GM18507 (cell line): ENCODE measurements at places on chromosomes 1 and 21.

DNA sequence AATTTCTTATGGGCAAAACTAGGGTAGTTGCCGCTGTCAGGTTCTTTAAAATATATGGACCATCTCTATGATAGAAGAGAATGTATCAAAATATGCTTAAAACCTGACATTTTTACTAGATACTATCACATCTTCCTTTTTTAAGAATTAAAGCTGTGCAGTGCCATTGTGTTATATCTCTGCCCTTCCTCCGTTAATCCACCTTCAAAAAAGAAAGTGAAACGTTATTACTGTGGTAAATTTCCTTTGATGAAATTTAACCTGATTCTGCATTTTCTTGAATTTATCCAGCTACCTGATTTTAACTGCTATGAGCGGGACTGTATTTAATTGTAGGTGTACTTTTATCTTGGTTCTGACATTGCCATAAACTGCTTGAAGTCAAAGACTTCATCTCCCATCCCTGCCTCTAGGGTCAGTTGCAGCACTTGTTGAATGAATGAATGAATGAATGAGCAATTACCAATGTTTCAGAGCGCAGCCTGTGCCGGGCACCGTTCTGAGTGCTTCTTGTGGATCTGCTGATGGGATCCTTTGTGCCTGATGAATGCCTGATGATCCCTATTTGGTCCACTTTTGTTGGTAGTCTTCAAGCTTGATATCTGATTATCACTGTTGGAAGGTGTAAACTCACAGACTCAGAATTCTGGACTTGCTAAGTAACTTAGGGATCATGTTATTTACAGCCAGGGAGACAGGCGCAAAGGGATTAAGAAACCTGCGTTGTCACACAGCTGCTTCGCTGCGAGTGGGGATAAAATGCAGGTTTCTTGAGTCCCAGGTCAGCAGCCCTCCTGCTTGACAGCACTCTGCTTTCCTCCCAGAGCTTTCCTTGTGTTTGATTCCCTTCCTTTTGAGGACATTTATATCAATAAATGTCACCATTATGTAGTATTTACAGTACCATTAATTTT is 30.1 kb downstream of the SMYD2 start:
- no peak for DNase-seq

DNA sequence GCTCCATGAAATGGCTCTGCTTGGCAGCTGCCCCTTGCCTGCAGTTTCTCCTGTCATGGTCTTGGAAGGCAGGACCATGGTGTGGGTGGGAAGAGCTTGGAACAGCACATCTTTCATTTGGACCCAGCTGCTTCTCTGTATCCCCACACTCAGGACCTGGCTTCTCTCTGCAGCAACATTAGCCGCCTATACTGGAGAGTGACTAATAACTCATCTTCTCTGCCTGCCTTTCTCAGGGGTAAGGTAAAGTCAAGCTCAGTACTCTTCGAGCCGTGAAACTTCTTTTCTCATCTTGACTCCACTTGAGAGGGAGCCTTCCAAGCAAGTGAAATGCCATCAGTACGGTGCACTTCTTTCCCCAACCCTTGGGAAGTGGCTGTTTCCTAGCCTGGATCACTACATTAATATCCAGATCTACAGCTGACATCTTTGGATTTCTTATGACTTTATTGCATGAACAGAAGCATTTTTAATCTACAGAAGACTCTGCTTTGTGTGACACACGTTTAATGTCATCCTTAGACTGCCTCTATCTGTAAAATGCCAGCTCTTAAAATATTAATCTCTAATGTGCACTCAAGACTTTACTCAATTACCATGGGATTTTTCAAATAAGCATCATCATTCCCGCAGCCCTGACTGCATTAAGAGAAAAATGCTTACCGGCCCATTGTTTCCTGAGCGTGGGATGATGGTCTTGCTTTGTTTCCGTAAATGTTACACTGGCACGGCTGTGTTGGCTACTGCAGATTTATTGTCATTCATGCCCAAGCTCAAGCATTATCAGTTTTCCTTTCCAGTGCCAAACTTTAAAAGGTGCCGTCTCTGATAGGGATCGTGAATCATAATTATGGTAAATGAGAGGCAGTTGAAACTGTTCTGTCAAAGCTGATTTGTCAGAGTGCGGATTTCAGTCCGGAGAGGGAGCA is 242.9 kb downstream of the HHAT start:
- DNase-seq: no peak

GRCh38 chr1:154697710-154698109 is 89.7 kb upstream of the ADAR start:
- DNase-seq: no peak

DNA sequence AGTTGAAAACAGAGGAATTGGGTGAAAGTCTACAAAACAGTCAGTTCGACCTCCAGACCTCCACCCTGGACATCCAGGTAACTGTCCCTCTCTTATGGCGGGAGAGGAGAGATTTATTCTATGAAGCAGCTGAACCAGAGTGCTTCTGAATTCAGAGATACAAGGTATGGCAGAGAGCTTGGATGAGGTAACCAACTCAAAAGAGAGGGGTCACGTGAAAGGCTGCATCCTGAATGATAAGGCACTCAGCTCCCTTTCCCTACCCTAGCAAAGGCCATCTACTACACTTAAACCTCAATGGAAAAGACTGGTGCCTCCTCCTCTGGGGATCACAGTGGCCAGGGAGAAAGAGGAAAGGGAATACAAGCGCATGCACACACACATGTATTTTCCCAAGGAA is 88.4 kb upstream of the KCNA3 start:
- DNase-seq: no peak

DNA sequence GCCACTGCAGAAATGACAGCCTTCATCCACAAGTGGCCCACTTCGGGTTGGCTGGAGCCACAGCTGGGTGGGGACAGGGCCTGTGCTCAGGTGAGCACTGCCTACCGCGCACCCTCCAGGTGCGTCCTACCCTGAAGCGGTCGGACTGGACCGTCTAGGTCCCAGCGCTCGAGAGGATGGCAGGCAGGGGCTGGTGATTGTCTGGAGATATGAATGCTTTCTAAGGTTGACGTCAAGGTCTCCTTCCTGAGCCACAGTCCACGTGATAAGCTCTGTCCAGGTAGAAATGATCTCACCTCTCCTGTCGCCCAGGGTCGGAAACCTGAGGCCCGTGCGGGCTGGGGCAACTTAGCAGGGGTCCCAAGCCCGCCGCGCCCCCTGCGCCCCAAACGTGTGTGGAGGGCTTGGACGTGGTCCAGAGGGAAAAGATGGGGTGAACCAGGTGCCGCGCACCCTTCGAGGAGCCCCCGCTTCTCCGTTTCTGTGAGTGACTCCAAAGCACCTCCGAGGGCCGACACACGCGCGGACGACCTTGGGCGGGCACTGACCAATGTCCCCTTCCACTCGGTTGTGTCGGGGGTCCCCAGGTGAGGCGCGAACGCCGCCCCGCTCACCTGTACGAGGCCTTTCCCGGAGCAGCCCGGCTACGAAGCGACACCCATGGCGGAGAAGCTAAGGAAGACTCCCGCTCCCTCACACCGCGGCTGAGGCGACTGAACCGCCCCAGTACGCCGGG is 853 bp upstream of the DOP1B start:
- no peak for DNase-seq
